ENCODE measurements at places on chromosomes 6 and 20.

DNA sequence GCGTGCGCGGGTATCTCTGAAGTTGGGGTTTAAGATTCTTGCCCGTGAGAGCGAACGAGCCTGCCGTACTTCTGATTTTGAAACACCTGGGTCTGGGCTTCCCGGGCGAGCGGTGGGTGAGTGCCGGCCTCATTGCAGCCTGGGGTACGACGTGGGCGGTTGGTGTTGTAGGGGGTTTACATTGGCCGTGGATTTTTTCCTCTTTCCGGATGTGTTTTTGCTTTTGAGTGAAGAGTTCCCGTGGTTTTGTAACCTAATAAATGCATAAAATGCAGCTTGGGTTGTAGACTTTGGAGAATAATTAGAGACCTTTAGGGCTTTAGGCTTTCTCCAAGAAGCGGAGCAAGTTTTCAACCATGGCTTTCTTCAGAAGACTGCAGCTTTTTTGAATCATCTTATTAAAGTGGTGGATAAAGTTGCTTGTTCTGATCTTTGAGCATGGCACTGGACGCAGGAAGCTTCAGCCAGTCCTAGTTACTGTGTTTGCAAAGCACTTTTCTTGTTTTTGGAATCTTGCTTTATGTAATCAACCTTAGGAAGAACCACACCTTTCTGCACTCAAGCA, 314 bp downstream of the FARS2 start:
- no peak for DNase-seq

DNA sequence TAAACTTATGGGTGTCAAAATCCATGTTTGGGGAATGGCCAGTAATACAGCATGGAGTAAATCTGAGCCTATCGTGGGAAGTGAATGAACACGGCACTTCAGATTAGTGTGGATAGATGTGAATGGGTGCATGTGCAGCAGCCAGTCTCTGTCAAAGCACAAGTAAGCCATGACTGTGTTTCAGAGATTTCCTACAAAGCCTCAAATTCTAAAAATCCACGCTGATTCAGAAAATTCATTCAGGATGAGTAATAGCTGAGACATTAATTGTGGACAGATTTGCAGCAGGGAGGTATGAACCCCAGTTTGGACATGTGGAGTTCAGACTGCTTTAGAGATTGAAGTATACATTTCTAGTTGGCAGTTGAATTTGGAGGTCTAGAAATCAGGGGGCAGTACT, 115.1 kb downstream of the QKI start:
- DNase-seq = no peak

GRCh38 chr6:90646940-90647339, 60.1 kb upstream of the MAP3K7 start:
- no peak for DNase-seq

DNA sequence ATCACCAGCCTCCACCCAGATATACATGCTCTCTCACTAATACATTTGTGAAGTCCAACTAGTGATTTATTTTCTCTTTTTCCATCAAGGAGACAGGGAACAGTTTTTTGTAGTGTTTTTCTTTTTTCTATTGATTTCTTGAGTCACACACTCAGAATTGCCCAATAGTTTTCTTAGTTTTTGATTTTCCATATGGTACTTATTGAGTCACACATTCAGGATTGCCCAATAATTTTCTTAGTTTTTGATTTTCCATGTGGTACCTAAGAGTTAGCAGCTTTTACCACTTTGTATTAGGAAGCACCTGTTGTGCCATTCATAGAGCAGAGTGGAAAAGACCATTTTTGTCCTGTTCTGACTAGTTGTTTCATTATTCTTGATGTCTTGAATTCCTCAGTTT, 1268.8 kb downstream of the EPHA7 start:
- no peak for DNase-seq

DNA sequence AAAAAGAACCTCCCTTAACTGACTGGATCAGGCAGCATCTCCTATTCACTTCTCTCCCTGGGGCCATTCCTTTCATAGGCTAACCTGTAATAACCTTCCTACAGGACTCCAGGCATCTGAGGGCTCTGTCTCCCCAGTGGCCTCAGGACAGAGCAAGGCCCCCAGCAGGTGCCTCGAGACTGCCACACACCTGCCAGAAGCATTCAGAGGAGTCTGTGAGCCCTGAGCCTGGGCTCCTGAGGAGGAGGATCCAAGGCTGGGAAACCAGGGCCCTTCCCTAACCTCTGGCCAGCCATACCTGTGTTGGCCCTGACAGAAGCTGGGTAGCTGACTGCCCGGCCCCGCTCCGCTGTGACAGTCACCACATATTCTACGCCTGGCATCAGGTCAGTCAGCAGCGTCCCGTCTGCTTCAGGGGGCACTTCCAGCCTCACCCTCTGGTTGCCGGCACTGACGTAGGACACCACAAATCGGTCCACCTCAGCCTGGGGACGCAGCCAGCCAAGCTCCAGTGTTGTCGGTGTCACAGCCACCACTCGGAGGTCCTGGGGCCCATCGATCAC, 20.6 kb downstream of the TNXB start:
- no peak for DNase-seq

DNA sequence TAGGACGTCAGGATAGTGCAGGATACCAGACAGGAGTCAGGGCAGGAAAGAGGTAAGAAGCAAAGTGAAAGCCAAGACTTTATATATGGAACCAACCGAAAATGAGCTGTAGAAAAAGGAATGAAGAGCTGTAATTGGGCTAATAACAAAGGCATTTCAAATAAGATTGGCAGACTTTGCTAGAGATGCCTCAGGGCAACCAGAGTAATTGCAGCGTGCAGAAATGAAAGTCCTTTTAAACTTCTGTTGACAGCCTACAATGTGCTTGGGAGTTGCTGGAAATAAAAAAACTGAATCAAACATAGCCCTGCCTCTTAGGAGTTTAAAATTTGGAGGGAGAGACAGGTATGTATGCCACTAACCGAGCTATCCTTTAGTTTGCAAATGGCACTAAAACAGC, 56.4 kb upstream of the NKX2-4 start:
- no peak for DNase-seq

DNA sequence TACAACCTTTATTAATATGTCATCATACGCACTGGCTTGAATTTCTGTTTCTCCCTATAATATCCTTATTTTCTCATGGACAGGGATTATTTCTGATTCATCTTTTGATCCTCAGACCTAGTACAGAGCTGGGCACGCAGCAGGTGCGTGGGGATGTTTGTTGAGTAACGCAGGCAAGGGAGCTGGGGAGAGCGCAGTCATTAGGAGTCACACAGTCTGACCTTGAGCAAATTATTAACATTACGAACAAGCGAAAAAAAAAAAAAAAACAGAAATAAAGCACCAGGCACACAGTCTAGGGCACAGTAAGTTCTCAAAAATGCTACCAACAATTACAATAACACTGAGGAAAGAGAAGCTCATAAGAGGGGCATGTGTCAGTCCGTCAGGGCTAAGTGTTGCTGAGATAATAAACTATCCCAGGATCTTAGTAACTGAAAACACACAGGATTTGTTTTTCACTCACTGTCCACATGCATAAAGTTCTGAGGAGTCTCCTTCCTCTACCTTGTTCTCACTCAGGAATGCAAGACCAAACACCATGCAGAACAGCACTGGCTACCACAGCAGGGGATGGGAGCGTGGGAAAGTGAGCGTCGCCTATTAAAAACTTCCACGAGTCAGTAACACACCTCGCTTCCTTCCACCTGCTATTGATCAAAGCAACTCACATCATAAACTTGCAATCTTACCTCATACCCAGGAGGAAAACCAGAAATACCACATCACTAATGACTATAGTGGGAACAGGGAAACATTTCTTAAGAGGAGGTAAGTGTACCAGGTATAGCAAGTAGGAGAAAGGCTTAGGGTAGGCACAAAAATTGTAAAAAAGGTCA, 56.9 kb downstream of the PDE10A start:
- DNase-seq = no peak

DNA sequence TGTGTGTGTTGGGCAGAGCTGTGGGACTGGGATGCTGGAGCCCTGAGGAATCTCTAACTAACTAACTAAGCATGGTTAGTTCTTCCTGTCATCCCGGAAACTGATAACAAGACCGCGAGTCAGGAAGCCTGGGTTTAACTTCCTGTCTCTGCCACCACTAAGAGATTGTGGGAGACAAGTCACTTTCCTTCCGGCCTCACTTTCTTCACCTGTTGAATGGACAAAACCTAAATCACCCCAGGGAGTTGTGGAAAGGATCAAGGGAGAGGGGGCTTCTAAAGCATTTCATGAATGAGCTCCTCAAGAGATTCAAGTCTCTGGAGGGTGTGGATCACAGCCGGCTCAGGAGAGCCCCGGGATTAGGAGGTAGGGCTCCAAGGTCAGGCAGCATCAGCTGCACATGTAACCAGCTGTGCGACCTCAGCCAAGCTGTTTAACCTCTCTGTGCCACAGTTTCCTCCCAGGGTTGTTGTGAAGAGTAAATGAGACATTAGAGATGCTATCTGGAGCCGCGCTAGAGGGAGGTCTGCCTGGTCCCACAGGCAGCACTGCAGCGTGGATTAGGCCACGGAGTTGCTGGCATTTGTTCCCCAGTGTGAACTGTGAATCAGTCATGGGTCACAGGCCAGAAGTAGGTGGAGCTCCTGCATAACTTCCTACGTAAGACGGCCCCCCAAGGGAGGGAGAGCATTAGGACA, 105.1 kb downstream of the TOX2 start:
- peak; percentile 36 for DNase-seq

GRCh38 chr6:159807150-159807858, 7.2 kb downstream of the PNLDC1 start:
- DNase-seq = no peak

DNA sequence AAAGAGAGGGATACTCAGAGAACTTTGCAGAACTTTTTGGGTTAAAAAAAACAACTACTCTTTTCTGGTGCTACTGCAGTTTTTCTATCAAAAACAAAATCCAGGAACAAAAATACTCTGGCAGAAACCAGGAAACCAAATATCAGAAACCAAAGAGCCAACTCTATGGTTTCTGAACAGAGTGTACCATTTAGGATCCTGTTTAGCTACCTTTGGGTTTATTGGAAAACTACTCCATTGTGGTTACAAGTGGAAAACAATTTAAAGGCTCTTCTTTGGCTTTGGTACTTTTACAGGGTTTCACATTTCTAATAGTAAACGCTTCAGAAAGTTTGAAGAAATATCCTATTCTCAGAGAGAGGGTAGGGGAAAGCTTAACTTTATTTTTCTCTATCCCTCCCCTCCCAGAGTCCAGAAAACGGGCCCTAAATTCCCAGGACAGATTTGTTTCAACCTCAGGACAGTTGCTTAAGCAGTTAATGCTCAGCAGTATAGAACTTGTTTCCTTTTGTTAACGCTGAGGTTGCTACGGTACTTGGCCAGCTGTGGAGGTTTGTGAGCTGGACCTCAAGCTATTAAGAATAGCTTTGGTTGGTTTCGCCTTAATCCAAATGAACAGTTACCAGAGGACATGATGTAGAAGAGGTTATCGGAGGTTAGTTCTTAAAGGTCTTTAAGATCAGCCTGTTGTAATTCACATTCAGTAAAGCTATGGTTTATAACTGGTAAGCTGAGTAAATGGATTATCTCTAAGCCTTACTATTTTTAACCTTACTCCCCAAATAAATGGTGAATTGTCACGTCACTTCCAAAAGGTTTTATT, 47.9 kb downstream of the FOXO3 start:
- no peak for DNase-seq

GRCh38 chr6:4466261-4466660, 309.9 kb upstream of the CDYL start:
- DNase-seq = no peak

GRCh38 chr20:32546918-32547752, 38.0 kb downstream of the NOL4L start:
- DNase-seq = no peak

- peak; percentile 8 for DNase-seq
Measured at GRCh38 chr20:23143098-23143497, 57.0 kb upstream of the CD93 start.

GRCh38 chr20:6074145-6074561, 20.3 kb upstream of the LRRN4 start:
- no peak for DNase-seq

GRCh38 chr6:96823743-96824142, 13.5 kb downstream of the GPR63 start:
- no peak for DNase-seq

GRCh38 chr6:151081656-151082055, 158.1 kb upstream of the AKAP12 start:
- no peak for DNase-seq

DNA sequence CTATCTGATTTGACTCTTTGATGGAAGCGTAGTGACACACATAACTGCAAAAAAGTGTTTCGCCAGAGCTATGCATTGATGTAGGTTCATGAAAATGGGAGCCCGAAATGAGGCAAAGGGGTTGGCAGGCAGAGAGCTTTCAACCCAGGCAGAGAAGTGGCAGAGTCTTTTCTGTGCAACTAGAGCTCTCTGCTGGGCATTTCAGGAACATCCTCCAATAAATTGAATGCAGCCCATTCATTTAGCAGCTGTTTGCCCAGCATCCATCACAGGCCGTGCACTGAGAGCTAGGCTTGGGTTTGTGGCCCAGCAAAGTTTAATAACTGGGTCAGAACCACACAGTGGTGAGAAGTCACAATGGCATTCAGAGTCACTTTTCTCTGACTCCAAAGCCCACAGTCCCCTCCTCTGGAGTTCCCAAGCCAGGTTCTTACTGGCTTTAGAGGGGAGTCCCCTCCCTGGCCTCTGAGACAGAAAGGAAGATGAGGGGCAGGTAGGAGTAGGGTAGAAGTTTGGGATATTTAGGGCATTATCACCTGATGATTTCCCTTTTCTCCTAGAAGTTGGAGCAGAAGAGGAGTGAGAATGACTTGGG, 31.8 kb upstream of the ELMO2 start:
- DNase-seq = peak; percentile 7

DNA sequence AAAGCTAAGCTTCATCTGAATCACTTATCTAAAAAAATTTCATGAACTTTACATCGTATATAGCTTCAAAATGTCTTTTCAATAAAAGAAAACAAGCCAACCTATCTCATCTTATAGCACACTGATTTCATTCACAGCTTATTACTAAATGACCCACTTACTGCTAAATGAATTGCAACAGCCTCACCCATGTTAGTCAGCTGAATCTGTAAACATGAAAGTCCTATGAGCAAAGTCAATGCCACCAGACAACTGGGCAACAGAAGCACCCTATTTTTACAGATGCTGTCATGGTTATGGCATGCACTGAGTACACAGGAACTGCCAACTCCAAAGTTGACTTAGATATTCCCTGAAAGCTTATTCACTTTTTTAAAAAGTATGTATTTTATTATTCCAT, 41.2 kb upstream of the DST start:
- no peak for DNase-seq

DNA sequence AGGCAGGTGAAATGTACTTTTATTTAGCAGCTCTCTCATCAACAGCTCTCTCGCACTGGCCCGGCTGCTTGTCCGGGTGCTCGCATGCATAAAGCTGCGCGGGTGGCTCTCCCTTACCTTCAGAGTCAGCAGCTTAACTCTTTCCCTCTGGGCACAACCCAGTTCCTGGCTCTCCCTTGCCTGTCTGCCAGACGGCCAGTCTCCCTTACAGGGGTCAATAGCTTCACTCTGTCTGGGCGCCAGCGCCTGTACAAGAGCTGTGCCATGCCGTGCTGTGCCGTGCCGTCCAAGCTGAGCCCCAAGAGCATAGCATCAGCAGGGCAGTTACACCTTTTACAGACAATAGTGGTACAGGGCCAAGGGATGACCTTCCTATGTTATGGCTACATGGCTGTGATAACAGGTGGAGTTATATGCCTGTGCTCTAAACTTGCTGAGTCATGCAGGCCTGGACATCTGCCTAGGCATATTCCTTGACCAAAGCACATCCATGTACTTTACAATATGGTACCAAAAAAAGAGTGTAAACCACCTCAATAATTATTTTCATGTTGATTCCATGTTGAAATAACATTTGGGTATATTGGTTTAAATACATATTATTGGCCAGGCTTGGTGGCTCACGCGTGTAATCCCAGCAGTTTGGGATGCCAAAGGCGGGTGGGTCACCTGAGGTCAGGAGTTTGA, 47.9 kb downstream of the BLTP3A start:
- DNase-seq = no peak

GRCh38 chr6:156825475-156825874, 48.3 kb downstream of the ARID1B start:
- DNase-seq = no peak
